ENCODE measurements at places on chromosomes 13 and 19.

DNA sequence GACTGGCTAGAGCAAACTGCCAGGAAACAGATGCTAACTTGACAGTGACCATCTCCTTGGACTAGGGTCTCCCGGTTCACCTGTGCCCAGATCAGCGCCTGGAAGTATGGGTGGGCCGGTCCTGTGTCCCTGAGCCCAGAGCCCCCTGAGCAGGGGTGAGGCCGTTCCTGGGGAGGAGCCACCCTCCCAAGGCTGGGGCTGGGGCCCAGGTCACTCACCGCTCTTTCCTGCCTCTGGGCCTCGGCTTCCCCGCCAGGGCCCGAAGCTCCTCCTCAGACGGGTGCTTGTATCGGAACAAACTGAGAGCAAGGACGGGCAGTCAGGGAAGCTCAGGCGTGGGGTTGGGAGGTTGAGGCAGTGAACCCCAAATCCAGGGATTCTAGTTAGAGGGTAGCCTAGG is 5.4 kb downstream of the TMEM161A start:
- no peak for DNase-seq

- DNase-seq = no peak
Observed at GRCh38 chr13:112893570-112894422, 75.2 kb upstream of the MCF2L start.

GRCh38 chr19:48556825-48557224 is 4.9 kb downstream of the SULT2B1 start:
- DNase-seq = no peak

GRCh38 chr13:71751073-71751472 is 115.9 kb downstream of the DACH1 start:
- DNase-seq = no peak

- DNase-seq = no peak
Observed at GRCh38 chr13:96762876-96763275, 231.4 kb downstream of the OXGR1 start.

GRCh38 chr19:16025108-16026101 is 50.9 kb upstream of the TPM4 start:
- DNase-seq = no peak

GRCh38 chr13:22235950-22236290 is 565.0 kb downstream of the FGF9 start:
- DNase-seq = no peak

GRCh38 chr19:5138606-5139582 is 170.0 kb downstream of the KDM4B start:
- peak; percentile 24 for DNase-seq

DNA sequence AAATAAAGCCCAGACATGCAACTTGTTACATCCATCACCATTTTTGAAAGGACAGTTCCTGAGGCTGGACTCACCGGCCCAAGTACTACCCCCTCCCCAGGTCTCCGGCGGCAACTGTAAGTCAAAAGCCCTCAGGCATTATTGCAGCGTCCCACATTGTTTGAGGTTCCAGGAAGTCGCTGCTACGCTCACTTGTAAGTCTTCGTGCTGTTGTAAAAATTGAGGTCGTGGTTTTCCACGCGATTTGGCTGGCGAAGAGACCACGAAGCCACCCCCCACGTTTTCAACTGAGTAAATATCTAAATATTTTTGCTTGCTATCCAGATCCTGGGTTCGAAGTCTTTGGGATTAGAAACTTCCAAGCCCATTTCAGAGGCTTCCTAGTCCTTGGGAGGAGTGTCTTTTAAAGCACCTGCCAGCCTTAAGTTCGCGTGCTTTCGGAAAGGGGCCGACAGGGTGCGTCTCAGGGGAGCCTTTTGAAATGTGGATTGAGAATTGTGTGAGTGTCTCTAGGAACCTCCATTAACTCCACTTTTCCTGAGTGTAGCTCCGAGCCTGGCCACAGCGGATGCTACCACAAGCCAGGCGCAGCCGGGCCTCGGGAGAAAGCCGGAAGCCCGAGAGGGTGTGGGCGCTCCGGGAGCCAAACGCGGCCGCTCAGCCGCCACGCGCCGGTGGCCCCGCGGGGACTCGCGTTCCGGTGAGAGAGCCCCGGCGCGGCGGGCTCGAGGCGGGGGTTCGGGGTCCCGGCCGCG is 434 bp upstream of the FNDC3A start:
- DNase-seq = no peak

GRCh38 chr13:62250501-62251201 is 835.0 kb upstream of the PCDH20 start:
- no peak for DNase-seq

- DNase-seq = no peak
Observed at GRCh38 chr13:23945612-23946011, 48.3 kb upstream of the C1QTNF9B start.

DNA sequence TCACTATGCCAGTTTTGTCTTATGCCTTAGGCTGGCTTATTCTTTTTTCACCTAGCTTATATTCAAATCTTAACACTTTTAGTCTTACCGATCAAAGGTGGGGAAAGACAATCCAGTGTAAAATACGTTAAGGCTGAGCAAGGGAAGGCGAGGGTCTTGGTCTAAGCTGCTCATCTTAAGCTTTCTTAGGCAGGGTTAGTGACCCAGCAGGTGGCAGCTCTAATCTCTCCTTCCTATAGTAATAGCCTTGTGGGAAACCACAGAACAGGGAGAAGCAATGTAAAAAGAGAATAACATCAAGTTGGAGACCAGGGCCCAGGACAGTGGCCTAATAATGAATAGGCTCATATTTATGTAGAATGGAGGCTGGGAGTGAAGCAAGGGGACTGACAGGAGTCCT is 45.9 kb downstream of the COG3 start:
- DNase-seq = no peak

GRCh38 chr19:16467581-16467980 is 4.2 kb downstream of the EPS15L1 start:
- no peak for DNase-seq

DNA sequence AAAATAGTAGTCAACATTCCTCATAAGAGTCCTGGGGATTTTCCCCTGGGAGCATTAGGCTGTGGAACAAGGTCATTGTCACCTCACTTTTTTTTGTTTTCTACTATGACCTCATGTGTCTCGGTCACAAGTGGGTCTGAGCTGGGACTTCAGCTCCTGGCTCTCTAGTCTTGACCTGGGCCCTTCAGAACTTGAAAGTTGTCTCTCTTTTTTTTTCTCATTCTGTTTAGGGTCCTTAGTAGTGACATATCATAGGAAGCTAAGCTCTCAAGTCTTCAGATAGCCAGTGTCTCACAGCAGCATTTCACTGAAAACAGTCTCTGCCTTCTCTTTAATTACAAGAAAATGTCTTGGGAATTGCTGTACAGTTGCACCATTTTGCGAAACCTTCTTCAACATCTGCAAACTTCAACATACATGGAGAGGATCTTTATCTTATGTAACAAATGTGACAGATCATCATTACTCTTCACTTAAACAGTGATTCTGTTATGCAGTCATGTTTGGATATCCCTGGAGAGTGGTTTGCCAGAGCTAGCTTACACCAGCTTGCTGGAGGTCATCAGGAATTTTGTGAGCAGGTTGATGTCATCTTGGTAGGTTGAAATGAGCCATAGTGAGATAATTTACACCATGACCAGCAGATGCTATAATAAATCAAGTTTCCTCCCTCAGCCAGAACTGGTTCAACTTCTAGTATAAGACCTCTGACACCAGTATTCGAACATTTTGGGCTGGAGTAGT is 131.5 kb downstream of the GPC5 start:
- DNase-seq = no peak

DNA sequence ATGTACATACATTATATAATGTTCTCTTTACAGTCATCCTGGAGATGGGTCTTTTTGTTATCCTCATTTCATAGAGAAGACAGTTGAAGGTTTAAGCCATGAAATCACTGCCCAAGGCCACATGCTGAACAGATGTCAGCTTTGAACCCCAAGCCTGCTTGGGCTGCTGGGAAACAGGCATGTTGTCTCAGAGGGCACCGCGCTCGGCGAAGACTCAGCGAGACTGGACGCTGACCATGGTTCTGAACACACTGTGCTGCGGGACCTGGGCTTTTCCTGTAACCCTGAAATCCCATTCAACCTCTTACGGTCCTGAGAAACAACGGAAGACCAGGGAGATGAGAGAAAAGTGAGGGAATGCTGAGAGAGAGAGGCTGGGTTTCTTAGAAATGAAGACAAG is 27.3 kb downstream of the LRFN3 start:
- DNase-seq = no peak

GRCh38 chr19:44988896-44989556 is 12.2 kb upstream of the RELB start:
- peak; percentile 55 for DNase-seq

- DNase-seq = no peak
Observed at GRCh38 chr19:5392486-5392885, 51.9 kb upstream of the PTPRS start.

GRCh38 chr19:310141-310651 is 19.0 kb upstream of the PLPP2 start:
- no peak for DNase-seq

- peak; percentile 93 for DNase-seq
Observed at GRCh38 chr19:1074544-1075283, 7.7 kb downstream of the ARHGAP45 start.
